Activated T-cell treated with anti-CD3 and anti-CD28 coated beads, Interleukin-2, amount 50 U/mL, for 72 hours (primary cell): ENCODE measurements at places on chromosomes 1 and 21. TPM values are rescaled to one million over a fixed set of nuclear protein-coding genes. Genes with fewer than 3 reads are reported as not detected.

Gene CD53
- 170 TPM for total RNA-seq

Gene TMEM269
- total RNA-seq: 1.9 TPM

Gene CFAP57
- 0.36 TPM for total RNA-seq

Gene S100A14
- total RNA-seq: 1.4 TPM

Gene LRRC3
- total RNA-seq: 2.8 TPM

Gene VCAM1
- 0.58 TPM for total RNA-seq

Gene NTNG1
- not detected for total RNA-seq
